ENCODE measurements at places on chromosomes 7 and 10. TPM values are rescaled to one million over a fixed set of nuclear protein-coding genes. Genes with fewer than 3 reads are reported as not detected.

- DNase-seq, result no peak
Observed at GRCh38 chr10:70778267-70778924, 6.8 kb downstream of the TBATA start.

- peak; percentile 53 for DNase-seq
Observed at GRCh38 chr7:115851291-115851690, 179.3 kb downstream of the TFEC start.

DNA sequence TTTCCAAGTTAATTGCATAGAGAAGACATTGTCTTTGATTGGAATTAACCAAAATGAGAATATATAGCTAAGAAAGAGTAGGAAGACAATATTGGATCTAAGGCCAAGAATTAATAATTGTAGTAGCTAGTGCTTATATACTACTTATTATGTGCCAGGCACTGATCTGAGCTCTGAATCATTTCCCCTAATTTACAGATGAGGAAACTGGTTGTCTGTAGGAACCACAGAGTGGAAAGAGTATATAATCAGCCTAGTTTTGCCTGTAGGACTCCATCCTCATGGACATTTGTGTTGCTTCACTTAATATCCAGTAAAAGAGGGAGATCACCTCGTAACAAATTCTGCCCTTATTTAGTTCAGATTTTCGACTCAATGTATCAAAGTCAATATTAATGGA lies 127.9 kb downstream of the ARID5B start:
- DNase-seq, result no peak

DNA sequence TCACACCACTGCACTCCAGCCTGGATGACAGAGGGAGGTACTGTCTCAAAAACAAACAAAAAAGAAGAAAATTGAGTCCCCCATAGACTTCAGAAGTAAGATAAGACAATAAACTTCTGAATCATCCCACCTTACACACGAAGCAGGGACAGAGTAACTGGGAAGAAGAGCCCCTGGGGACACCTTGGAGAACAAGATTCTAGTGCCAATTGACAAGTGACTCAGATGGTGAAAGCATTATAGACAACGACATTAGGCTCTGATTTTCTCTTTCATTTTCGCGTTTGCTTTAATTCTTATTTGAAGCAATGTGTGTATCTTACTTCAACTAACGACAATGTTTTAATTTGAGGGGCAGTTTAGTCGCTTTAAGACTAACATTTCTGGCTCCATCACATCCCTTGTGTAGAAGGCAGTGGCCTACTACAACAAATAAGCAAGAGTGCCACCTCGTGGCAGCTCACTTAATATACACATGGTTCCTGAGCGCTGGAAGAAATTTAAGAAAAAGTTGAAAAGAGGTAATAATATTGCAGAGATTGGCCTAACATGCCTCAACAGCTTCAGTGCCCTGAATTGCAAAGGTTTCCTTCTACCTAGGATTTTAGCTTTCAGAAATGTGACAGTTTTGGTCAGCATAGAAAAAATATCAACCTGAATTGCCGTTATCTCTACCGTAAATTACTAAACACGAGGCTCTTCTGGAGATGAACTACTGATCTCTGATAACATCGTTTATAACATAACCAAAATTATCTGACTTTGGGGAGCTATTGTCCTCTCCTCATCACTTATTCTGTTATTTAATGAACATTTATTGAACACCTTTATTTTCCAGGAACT lies 36.7 kb downstream of the ASNS start:
- DNase-seq, result peak; percentile 86

GRCh38 chr10:131034451-131034850 lies 277.1 kb downstream of the TCERG1L start:
- no peak for DNase-seq

The SEC23IP gene
- total RNA-seq, result 27.4 TPM

The LANCL2 gene
- total RNA-seq, result 14.8 TPM

All from hepatocyte (in vitro differentiated cells).